ENCODE measurements at places on chromosomes 6 and 20. TPM values are rescaled to one million over a fixed set of nuclear protein-coding genes. Genes with fewer than 3 reads are reported as not detected.

DNA sequence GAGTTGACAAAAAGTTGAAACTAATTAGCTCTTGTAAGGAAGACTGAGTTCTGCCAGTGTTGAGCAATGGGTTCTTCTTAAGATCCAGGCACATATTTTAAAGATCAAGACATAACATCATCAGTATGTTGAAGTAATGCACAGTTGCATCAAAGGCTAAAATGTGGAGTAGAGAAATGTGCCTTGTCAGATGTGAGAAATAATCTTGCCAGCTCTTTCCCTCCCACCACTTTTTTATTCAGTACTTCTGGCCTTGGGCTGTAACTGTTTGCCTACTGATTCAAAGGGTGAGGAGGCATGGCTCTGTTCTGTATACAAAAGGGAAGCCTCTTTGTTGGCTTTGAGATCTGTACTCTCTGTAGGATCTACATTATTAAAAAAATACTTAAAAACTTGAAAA, 13.1 kb downstream of the PKIB start:
- no peak for DNase-seq

- DNase-seq, result peak; percentile 8
Measured at GRCh38 chr6:25756382-25757363, 2.1 kb downstream of the SLC17A4 start.

- no peak for DNase-seq
Measured at GRCh38 chr6:101608703-101609102, 215.2 kb downstream of the GRIK2 start.

- no peak for DNase-seq
Measured at GRCh38 chr20:22577515-22578220, 6.7 kb downstream of the FOXA2 start.

DNA sequence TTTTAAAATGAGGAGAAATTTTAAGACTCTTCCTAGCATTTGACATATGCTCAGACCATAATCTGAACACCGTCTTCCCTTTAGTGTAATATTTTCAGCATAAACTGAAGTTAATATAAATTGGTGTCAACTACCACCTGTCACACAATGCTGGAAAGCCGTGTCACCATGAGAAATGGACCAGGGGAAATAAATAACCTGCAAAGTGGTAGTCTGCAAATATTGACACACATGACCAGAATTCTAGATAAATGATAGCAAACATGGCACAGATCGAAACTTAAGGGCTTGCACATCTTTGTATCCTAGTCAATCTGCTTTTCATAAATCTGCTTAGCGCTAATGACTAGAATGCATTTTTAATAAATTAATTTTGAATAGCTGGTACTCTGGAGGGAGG, 191.9 kb downstream of the CD83 start:
- DNase-seq, result no peak

PMEPA1 gene
- total RNA-seq, result 2.4 TPM

- DNase-seq, result no peak
Measured at GRCh38 chr6:160742090-160742489, 40.0 kb downstream of the PLG start.

DNA sequence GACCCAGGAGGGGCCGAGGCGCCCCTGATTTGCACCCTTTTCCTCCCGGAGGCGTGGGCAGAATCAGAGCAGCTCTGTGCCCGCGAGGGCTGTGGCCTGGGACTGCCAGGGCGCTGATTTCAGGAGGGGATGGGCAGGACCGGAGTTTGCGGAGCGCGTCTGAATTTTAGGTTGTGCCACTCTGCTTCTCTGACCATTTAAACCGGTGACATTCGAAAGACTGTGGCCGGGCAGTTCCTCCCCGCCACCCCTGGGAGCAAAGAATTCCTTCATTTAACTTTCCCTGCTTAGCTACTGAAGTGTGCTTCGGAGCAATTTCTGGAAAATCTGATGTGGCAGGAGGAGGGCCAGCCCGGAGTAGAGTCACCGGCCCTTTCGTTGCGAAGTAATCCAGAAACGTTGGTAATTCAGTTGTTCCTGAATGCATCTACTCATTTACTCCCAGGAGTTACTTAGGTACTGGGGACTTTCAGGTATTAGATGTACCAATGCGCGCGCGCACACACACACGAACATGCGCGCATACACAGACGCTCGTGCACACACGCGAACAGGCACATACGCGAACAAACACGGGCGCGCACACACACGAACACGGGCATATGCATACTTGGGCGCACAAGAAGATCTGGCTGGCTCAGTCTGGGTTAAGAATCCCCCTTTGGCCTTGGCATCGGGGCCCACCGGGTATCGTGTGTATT, 568 bp downstream of the CCDC170 start:
- peak; percentile 32 for DNase-seq

DNA sequence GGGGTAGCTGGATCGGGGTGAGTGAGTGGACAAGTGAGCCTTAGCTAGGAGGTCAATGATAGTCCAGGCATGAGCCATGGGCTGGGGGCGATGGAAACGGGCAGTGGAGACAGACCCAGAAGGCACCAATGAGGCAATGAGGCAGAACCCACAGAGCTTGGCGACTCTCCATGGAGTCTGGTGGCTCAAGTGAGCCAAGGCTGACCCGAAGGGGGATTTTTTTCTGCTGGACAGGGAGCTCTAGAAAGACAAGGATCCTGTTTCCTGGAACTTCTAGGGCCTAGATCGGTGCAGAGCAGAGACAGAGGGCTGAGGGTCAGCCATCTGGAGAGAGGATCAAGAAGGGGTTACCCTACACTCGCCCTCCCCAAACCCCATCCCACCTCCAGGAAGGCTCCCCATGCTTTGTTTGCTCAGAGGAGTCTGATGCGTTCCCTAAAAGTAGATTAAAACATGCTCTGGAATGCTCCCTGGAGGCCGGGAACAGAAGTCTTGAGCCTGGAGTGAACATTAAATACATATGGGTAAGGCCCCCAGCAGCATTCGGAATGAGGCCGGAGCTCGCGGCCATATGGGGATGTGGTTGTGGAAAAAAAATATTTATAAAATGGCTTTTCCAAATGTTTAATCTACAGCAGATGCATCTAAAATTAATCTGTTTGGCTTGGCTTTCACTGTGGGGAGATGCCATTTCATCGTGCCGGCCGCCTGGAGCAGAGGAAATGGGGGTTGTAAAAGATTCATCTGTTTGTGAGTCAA, 237.8 kb upstream of the PMEPA1 start:
- DNase-seq, result no peak

DNA sequence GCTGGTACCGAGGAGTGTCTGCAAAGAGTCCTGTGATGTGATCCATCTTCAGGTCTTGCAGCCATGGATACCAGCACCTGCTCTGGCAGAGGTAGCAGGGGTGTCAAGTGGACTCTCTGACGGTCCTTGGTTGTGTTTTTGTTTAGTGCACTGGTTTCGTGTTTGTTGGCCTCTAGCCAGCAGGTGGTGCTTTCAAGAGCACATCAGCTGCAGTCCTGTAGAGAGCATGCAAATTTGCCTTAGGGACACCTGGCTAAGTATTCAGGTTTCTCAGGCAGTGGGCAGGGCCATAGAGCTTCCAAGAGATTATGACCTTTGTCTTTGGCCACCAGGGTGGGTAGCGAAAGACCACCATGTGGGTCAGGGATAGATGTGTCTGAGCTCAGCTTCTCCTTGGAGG, 14.5 kb upstream of the RGS17 start:
- DNase-seq, result no peak

DNA sequence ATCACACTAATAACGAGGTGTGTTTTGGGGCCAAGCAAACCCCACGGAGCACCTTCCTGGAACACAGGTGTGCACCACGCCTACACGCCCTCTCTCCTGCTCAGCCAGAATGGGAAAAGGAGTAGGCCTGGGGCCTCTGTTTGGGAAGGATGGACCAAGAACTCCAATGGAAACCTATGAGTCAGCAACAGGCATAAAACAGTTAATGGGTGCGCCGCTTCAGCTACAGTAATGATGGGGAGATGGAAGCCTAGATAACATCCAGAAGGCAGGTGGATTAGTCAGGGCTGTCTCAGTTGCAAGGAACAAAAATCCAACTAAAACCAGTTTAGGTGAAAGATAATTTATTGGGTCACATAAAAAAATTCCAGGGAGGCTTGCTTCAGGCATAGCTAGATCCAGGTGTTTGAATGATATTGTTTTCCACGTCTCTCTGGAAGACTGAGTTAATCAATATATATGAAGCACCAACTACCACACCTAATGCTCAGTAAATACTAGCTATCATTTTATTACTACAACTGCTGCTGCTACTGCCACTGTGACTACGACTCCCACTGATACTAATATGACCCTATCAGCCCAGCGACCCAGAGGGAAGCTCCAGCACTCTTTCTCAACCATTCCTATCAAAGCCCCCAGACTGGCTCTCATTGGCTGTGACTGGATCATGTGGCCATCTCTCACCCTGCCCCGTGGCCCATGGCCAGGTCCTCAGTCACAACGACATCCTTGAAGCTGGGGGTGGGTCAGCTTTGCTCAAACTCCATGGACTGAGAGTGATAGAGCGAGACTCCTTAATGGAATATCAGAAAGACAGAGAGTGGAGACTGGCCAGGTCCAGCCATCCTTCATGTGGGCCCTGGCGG, 155.2 kb upstream of the PTPN1 start:
- no peak for DNase-seq

DNA sequence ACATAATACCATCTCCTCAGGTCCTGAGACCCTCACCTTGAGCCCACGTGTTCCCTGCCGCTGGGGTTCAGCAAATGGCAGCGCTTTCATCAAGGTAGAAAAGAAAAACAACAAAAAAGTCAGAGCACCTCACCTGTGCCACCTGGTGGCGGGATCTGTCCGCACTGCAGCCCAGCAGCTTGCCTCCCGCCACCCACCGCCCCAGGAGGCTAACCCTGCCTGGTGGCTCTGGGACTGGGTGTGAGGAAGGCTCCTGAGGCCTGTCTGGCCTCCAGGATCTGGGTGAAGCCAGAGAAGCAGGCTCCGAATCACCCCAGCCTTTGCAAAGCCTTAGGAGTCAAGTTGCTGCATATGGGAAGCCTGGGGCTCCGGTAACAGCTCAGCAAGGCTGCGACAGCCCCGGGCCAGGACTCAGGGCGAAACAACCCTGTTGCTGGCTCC, 270.8 kb downstream of the BMP7 start:
- peak; percentile 12 for DNase-seq

DNA sequence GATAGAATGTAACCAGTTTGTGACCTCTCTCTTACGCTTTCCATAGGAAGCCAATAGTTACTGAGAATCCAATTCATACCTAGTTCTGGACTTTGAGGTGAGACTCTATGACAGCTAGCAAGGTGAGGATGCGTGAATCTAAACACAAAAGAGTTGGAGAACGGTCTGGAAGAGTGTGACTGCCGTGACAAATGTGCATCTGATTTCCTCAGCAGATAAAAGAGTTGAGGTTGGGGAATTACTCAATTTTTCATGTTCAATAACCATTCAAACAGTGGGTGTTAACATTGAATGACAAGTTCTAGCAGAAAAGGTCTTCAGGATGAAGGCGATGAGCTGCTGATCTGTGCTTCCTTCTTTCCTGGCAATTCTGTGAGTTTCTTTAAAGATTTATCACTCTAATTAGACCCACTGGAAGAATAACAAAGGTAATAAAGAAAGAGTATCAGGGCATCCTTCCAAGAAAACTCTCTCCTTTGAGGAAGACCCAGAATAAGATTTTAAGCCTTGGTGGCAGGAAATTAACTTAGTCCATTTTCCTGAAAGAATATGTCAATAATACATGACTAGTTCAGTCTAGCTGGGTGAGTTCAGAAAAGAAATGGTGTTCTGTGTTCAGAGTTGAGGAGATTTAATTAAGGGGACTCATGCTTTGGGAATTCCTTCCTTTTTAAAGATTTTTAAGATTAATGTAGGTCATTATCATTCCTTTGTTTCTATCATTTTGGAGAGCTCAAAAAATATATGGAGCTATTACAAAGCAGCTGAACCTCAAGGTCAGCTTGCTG, 24.5 kb downstream of the KIF3B start:
- no peak for DNase-seq

CYB5R4 gene
- total RNA-seq, result 5.2 TPM

PPP1R14C gene
- total RNA-seq, result 104 TPM

GRCh38 chr20:12924126-12924525, 84.6 kb upstream of the SPTLC3 start:
- DNase-seq, result no peak

- DNase-seq, result no peak
Measured at GRCh38 chr6:35343092-35343834, 905 bp downstream of the PPARD start.

SMLR1 gene
- total RNA-seq, result not detected

GRCh38 chr6:94362061-94362864, 942.9 kb upstream of the EPHA7 start:
- no peak for DNase-seq
